ENCODE measurements at places on chromosomes 5 and 9.

DNA sequence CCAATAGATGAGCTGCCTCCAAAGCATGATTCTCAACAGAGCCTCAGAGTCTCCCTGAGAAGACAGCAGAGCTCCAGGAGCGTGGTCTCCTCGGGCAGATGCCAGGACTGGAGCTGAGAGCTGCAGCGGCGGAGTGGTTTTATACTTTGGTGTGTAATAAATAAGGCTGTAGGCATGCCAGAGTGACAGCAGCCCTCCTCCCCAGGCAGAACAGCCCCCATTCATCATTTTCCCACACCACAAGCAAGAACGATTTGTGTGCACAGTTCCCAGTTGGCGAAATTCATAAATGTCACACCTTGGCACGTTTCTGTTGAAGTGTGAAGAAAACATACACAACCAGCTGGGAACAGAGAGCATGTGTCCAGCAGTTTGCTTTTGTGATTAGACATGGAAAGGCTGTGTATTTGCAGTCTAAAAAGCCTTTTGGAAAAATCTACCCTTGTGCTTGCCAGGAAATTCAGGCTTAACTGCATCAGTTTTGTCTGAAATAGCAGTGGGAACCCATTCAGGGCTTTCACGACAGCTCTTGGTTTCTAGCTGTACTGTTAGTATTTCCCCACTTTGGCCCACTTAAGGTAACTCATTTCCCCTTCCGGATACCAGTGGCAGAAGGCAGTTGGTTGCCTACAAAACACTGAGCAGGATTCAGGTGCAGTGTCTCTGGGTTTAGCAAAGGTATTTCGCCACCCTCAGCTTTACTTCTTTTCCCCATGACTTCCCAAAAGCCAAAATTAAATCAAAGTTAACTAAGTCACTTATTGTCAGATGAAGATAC lies at the start of gene C1QTNF3:
TSS of gene C1QTNF3 (minus strand) at position 115 of the 778 bp plus-strand sequence. CDS start at position 27, 88 bp downstream.
- DNase-seq, result no peak

DNA sequence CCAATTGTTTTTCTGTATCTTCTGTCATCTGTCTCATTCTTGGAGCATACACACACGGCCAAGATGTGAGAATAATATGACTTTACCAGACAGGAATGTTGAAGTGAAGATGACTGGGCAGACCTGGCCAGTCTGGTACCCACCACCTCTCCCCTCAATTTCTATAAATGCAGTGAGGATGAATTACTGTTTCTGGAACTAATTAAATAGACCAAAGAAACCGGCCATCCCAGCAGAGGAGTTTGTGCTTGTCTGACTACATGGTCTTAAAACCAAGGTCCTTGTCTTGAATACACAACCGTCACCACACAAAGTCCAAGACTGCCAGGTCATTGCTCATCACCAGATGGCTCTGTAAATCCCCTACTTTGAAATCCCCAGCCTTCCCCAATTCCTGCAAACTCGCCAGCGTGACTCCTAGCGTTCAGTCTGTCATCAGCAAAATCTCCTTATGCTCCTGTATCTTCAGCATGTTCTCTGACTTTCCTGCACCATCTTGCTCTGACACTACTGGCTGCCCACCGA lies 147.2 kb downstream of the PDE4D start:
- no peak for DNase-seq

DNA sequence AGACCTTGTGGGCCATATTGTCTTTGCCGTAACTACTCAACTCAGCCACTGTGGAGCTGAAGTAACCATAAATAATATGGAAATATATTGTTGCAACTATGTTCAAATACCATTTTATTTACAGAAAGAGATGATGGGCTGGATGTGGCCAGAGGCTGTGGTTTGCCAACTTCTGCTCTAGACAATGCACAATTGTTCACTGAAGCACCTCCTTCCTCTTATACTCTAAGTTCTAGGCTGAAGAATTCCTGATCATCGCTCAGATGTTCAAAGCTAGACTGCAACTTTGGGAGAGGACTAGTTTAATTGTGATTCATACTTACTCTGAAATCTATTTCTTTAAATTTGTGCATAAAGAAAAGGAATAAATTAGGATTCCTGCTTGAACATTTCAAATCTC lies 245.0 kb downstream of the TAF11L14 start:
- no peak for DNase-seq

DNA sequence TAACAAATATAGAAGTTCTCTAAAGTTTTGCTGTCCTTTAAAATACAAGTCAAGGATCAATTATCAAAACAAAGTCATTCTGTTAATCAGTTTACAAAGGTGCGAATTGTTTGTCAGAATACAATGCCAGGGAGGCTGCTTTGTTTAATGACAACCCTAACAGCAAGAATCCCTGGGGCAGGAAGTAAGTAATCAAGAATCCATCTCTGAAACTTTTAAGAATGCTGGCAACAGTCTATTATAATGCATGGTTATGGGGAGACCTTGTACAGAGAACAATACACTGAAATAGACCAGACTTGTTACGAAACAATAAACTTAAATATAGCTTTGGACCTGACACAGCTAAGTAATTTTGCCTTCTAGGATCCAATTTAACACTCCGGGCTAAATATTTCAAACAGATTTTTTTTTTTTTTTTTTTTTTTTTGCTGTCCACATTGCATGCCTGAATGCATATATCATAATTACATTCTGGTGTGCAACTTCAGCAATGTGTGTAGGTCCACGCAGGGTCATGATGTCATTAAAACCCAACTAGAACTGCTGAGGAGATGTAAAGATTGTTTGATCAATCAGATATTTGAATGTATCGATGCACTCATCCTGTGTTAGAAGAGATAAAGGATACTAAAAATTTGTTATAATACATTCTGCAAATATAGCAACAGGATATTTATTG lies 421.3 kb downstream of the CETN3 start:
- DNase-seq, result no peak

- DNase-seq, result no peak
Measured at GRCh38 chr5:172194985-172195774, 1.2 kb downstream of the EFCAB9 start.

DNA sequence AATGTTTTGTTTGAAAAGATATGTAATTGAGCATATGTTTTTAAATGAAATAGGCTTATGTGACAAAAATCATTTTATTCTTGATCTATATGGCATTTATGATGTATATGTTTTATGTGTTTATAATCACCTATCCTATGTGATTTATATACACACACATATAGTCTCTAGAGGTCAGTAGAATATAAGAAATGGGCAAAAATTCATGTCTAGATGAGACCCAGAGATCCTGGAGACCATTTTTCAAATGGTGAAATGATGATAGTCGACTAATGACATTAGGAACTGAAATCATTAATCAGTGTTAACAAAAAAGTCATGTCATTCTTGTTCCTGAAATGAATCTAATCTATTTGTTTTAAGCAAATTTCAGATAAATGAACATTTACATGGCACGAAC lies 709.2 kb upstream of the WWC1 start:
- DNase-seq, result no peak

- no peak for DNase-seq
Measured at GRCh38 chr5:57332361-57332760, 150.2 kb downstream of the ACTBL2 start.

DNA sequence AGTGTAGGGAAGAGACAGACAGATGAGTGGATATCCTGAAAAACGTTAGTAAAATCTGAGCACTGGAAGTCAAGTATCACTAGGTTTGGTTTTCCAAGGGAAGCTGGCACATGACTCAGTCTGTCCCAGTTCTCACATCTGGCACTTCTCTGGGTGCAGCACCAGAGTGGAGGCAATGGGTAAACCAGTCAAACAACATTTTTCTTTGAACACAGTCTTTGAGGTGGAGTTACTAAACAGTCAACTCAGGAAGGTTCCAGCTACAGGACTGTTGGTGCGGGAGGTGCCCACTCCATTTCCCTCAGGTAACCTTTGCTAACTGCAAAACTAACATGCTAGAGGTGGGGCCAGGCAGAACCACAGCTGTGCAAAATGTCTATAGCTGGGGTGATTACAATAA lies 301.4 kb upstream of the RFX3 start:
- no peak for DNase-seq

GRCh38 chr5:63959177-63959982 lies 2.9 kb downstream of the HTR1A start:
- no peak for DNase-seq

DNA sequence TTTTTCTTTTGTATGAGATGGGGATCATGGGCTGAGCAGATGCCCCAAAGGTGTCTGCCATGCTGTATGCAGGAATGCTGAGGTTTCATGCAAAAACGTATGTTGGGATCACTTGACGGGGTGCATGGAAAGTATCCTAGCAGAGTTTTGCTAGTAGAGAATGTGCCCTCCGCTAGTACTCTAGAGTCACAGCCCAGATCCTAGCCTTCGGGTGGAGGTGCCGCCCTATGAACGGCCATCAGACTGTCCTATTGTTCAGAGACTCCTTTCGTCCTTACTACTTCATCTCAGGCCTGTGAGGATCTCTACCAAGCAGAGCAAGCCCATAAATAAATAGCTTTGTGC lies 69.6 kb upstream of the SPATA31E1 start:
- no peak for DNase-seq

DNA sequence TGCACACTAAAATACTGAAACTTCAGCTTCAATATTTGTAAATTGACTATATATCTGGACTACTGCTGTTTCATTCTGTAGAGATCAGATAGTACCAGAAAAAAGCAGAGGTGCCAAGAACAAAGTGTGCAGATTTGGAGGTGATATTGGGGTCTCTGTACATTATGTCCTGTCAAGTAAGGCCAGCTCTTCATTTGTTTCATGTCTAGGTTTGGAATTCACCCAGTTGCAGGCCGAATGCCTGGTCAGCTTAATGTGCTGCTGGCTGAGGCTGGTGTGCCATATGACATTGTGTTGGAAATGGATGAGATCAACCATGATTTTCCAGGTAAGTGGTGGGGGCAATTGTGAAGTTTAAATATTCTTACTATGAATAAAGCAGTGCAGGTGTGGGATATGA lies 96.9 kb downstream of the NNT start:
- no peak for DNase-seq

- DNase-seq, result no peak
Measured at GRCh38 chr5:4651806-4652565, 488.1 kb upstream of the ADAMTS16 start.

DNA sequence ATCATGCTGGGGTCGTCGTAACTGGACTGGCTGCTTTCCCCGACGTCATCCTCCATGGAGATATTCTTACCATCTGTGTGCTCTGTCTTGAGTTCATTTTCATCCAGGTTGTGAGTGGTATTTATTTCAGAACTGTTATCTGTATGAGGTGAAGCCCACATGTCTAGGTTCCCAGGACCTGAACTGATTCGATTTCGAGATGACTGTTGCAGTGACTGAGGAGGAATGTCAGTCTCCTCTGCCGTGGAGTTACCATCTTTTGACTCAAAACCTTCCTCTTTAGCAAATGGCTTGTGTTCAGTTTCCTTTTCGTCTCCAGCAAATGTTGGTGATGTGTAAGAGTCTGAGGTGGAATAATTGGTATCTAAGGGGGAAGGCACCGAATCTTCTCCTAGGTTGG lies 55.2 kb upstream of the PCA3 start:
- DNase-seq, result no peak

- no peak for DNase-seq
Measured at GRCh38 chr9:13598738-13599137, 319.2 kb upstream of the MPDZ start.

- DNase-seq, result no peak
Measured at GRCh38 chr9:86246752-86247161, 12.7 kb downstream of the C9orf153 start.

- peak; percentile 2 for DNase-seq
Measured at GRCh38 chr5:77129391-77129990, 42.4 kb upstream of the ZBED3 start.

DNA sequence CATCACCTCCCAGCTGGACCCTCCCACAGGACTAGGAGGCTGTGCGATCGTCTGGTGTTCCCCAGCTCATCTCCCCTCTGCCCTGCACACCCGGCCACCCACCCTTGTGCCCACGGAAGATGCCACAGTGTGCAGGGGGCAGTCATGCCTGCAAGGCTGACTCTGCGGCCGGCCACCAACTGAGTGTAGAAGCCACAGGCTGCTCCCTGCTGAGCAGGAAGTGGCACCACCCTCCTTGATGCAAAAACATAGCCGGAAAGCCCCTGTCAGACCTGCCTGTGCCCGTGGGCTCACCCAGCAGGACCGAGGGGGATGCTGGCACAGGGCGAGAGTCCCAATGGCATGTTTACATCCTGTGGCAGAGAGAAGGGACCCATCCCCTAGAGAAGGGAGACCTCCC lies 40.3 kb upstream of the SLC12A7 start:
- no peak for DNase-seq

- no peak for DNase-seq
Measured at GRCh38 chr5:107373549-107374263, 297.0 kb downstream of the EFNA5 start.

GRCh38 chr5:2996248-2996647 lies 244.8 kb upstream of the IRX2 start:
- DNase-seq, result no peak

GRCh38 chr5:111563031-111563822 lies 50.9 kb upstream of the STARD4 start:
- no peak for DNase-seq

DNA sequence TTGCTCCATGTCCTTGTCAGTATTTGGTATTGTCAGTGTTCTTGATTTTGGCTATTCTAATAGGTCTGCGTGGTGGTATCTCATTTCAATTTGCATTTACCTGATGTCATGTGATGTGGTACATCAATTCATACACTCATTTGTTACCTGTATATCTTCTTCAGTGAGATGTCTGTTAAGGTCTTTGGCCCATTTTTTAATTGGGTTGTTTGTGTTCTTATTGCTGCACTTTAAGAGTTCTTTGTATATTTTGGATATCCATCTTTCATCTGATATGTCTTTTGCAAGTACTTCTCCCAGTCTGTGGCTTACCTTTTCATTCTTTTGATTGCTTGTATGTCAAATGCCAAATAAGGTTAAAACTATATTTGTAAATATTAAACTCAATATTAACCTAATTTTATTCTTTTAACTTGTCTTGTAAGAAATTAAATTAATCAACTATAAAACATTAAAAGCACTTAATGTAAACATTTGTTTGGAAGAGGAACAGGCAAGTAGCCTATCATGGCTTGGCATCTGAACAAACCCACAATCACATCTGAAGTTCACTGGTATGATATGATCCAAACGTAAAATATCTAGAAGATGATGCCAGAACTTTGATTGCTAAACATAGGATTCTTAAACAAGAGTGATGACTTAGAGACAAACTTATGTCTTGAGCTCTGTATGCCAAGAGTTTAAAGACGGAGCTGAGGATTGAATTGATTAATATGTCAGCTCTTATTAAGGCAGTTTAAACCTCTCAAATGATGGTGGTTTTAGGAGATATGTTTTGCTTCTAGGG lies 587.3 kb downstream of the ANXA1 start:
- DNase-seq, result no peak

GRCh38 chr9:93683331-93684134 lies 107.1 kb downstream of the PHF2 start:
- DNase-seq, result no peak

All from activated CD4-positive, alpha-beta T cell treated with anti-CD3 and anti-CD28 coated beads, Interleukin-2, amount 50 U/mL, for 4 hours (primary cell).